Mesenchymal stem cell (in vitro differentiated cells and primary cell): ENCODE measurements at places on chromosomes 7 and 10.

DNA sequence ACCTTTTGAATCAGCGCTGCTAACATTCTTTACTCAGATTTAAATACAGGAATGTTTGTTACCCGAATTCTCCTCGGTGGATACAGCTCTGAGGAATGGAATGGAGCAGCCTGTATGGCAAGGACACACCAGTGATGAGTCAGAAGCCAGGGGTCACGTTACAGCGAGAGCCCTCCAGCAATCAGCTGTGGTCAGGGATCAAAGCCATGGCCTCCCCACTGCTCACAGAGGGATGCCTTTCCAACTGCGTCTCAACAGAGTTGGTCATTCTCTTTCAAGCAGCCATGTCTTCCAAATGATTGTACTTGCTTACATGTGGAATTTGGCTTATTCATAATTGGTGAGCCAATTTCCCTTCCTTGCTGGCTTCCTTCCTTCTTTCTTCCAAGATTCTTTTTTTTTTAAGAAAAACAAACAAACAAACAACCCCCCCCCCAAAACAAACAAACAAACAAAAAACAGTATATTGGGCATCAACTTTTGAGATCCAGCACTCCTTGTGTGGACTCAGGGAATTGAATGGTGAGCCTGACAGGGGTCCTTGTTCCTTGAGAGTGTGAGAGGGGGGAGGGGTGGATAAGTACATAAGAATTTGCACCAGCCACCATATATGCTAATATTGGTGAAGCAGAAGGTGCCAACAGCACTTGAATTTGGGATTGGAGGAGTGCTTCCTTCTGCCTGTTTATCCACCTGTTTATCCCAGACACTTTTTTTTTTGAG is 100.2 kb downstream of the ATXN7L1 start:
- DNase-seq, result peak; percentile 98
- H3K27ac ChIP-seq, result peak overlapping the region; percentile 84
- H3K4me1 ChIP-seq, result peaks cover 15% of the 10 kb centered on the region
- no peaks in the 10 kb centered on the region for H3K36me3 ChIP-seq
- peak overlapping the region; percentile 15 for H3K4me3 ChIP-seq

- H3K27me3 ChIP-seq, result no peaks in the 10 kb centered on the region
- H3K4me1 ChIP-seq, result peaks cover 1% of the 10 kb centered on the region
- no peak overlapping the region for H3K27ac ChIP-seq
- DNase-seq, result peak; percentile 58
- no peaks in the 10 kb centered on the region for H3K36me3 ChIP-seq
- no peak overlapping the region for H3K4me3 ChIP-seq
Measured at GRCh38 chr10:74153123-74153522, 2.1 kb downstream of the ADK start.

DNA sequence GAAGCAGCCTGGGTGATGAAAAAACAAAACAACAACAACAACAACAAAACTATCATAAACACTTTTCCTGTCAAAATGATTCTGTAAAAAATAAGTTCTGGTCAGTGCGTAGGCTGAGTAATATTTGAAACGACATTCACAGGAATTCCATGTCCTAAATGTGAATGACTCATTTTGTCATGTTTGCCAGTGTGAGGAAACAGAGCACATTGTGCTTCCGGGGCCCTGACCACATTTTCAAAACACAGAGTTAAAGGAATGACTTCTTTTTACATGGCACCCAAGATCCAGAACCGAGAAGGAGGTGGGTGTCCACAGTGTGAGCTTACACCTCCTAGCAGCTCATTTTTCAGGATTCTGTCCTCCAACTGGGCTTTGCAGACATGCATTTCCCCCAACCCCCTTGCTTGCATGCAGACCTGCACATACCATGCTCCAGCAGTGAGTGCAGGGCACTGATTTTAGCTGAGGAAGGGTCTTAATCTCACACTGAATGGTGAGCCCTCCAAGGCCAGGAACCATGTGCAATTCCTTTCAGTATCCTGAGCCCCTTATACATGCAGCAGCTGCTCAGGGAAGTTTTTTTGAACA is 3.0 kb downstream of the CLRN3 start:
- peaks cover 9% of the 10 kb centered on the region for H3K27me3 ChIP-seq
- no peak overlapping the region for H3K27ac ChIP-seq
- no peak overlapping the region for H3K4me3 ChIP-seq
- DNase-seq, result peak; percentile 75

DNA sequence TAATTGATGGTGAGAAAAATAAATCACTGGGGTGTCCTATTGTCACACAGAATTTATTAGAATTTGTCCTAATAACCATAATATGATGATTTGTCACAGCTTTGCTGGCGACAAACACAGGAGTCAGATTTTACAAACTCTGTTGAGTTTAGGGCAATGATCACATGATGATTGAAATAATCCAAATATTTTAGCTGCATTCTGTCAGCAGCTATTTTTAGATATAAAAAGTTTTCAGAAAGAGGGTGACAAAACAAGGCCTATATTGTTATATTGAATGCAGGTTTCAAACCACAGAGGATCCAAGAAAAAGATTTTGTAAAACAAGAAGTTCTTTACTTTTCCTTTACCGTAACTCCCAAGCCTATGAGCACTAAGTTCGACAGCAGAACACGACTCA is 178.8 kb downstream of the ADAM12 start:
- H3K4me1 ChIP-seq, result peaks cover 2% of the 10 kb centered on the region
- no peak overlapping the region for H3K4me3 ChIP-seq
- H3K36me3 ChIP-seq, result peaks cover 27% of the 10 kb centered on the region

DNA sequence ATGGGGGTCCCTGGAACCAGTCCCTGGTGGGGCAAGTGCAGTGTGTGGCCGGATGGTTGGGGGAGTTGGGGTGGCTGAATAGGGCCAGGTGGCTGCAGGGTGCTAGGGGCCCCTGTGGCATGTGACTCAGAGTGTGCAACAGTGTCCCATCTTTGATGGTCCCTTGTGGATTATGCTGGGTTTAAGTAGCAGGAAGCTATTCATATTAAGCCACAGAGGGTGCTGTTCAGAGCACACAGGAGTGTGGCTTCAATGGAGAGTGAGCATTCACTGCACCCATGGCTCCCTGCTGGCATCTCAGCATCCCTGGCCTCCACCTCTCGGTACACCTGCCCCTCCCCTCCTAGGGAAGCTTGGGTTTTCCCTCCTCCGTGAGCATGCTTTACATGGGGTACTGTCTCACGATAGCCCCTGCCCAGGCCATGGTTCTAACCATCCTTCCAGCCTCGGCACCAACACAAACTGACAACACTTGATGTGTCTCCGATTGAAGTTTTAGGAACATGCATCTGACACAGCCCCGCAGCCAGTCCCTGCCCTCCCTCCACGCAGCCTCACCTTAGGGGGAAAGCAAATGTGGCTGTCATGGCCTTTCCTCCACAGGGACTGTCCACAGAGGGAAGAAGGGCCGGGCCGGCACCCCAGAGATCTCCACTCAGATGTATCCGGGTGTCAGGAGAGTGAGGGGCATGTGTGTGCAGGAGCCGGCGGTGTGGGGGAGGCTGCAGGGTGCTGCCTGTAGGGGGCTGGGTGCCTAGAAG is 30.4 kb upstream of the PPIF start:
- H3K27me3 ChIP-seq, result no peaks in the 10 kb centered on the region
- peaks cover 31% of the 10 kb centered on the region for H3K4me1 ChIP-seq
- DNase-seq, result peak; percentile 39
- H3K27ac ChIP-seq, result peak overlapping the region; percentile 58
- peaks cover 41% of the 10 kb centered on the region for H3K36me3 ChIP-seq
- H3K4me3 ChIP-seq, result no peak overlapping the region

DNA sequence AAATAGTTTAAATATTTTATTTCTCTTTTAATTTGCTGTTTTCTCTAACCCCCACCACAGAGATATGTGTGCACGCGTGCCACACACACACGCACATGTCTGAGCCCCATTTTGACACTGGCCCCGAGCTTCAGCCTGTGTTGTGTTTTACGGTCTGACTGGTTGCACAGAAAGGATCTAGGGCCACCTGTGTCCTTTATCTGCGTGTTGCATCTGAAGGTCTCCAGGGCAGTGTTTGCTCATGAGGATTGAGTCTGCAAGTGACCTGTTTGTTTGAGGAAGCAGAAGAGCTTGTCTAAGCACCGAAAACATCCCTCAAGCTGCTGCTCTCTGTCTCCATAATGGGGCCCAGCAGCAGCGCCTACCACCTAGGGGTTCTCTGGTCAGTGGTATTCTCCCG is 266.4 kb upstream of the LYZL1 start:
- DNase-seq, result no peak
- H3K4me1 ChIP-seq, result no peaks in the 10 kb centered on the region
- H3K27me3 ChIP-seq, result no peaks in the 10 kb centered on the region
- no peak overlapping the region for H3K27ac ChIP-seq
- H3K4me3 ChIP-seq, result no peak overlapping the region
